ENCODE measurements at places on chromosomes 5 and 9.

GRCh38 chr5:109876941-109877669, 187.4 kb downstream of the MAN2A1 start:
- ATAC-seq = no peak

GRCh38 chr5:73999297-73999696, 373.3 kb downstream of the ARHGEF28 start:
- ATAC-seq = no peak

DNA sequence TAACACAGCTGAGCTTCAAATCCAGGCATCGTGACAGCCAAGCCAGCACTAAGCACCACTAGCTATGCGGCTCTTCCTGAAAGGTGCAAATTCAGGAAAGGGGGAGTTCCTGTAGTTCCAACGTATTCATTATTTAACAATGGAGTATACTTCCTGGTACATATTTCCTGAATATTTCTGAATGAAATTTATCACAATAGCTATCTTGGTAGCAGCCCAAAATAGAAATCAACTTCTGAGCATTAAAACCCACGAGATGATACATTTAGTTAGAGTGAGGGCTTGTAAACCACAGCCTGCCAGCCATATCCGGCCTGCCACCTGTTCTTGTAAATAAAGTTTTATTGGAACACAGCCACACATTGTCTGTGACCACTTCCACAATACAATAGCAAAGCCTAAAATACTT, 109.7 kb upstream of the RETREG1 start:
- ATAC-seq = peak; percentile 20

GRCh38 chr9:123421801-123422455, 65.9 kb downstream of the CRB2 start:
- ATAC-seq = no peak

Measured in activated CD4-positive, CD25-positive, alpha-beta regulatory T cell treated with anti-CD3 and anti-CD28 coated beads, Interleukin-2, amount 50 U/mL, for 24 hours (primary cell).